Hypothalamus (tissue), 51 donors: ENCODE measurements at places on chromosomes 2 and 18.

GRCh38 chr2:142472382-142472781 is 341.6 kb upstream of the LRP1B start:
- DNase-seq, result no peak

DNA sequence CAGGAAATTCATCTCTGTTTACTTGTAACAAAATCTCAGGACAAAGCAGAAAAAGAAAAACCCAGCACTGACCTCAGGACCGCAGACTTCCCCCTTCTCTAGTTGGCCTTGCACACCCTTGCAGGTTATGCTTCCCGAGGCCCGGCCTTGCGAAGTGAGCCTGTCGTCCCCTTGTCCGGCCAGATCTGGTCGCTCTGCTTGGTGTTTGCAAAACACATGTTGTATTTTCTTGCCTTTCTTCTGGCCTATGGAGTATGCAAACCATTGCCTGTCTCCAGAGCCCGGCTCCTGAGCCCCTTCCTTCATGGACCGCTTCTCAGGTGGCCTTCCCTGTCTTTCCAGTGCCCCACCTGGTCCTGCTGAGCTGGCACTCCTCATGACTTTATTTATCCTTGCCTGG is 4.8 kb downstream of the IMPA2 start:
- DNase-seq, result no peak

DNA sequence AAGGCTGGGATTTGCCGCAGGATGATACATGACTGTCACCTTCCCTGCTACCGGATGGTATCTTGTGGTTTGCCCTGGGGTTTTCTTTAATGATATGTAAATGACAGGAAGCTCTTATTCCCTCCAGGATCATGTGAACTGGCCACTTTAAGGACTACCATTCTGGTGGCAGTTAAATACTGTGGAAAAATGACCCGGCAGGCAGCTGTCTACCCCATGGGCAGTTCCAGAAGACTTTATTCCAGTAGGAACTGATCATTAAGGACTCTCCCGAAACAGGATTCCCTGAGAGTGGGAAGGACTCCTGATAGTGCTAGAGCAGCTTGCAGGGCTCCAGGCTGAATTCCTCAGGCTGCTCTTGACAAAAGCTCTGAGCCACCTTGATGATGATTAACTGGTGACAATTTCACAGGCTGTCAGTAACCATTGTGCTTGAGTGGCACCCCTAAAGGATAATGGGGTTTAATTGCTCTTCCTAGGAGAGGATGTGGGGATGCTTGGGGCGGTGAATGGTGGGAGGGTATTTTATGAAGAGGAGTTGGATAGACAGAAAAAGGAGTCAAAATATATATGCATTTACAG is 212.0 kb downstream of the CPS1 start:
- DNase-seq, result no peak

GRCh38 chr2:104840893-104841585 is 12.9 kb upstream of the POU3F3 start:
- DNase-seq, result no peak

GRCh38 chr2:54279385-54279784 is 23.4 kb upstream of the TSPYL6 start:
- DNase-seq, result no peak

GRCh38 chr2:227759411-227760118 is 13.9 kb downstream of the SCYGR8 start:
- no peak for DNase-seq

- no peak for DNase-seq
These were observed 219.5 kb downstream of the BCL2 start for GRCh38 chr18:63099848-63100629.

DNA sequence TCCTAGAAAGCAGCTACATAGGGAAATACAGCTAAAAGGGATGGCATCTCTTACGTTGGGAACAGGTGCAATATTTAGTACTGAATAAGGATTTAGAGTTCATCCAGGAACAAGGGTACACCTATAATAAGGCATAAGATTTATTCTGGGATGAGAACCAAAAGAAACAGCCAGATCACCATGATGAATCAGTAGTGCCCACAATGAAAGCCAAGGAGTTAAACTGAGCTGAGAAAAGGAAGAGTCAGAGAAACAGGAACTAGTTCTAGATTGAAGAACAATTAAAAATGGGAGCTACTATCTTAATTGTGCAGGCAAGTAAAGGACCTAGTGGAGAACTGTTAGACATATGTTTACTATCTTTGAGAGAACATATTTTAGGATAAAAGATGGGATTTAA is 692.3 kb downstream of the LRP1B start:
- no peak for DNase-seq

- DNase-seq, result no peak
These were observed 104.9 kb downstream of the MYO3B start for GRCh38 chr2:170282851-170283250.

- DNase-seq, result no peak
These were observed 244.8 kb downstream of the BABAM2 start for GRCh38 chr2:28135324-28135723.

- no peak for DNase-seq
These were observed 70.0 kb downstream of the ACKR3 start for GRCh38 chr2:236639461-236640235.

DNA sequence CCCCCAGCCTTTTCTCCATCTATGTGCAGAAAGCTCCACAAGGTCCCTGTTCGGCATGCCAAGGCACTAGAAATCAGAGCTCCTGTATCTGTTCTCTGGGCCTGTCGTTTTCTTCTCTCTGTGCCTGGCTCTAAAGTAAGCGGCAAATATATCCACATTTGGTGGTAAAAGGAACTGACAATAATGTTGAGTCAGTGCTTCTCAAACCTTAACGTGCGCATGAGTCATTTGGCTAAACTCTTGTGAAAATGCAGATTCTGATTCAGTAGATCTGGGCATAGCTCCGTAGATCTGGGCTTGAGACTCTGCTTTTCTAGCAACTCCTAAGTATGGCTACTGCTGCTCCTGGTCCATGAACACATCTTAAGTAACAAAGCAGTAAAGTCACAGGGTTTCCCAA is 16.5 kb upstream of the ACSL3 start:
- DNase-seq, result peak; percentile 2

GRCh38 chr2:221676566-221677172 is 104.6 kb upstream of the EPHA4 start:
- DNase-seq, result no peak

GRCh38 chr2:43070030-43070429 is 156.4 kb downstream of the ZFP36L2 start:
- DNase-seq, result no peak

GRCh38 chr18:63467699-63468098 is 9.1 kb upstream of the SERPINB5 start:
- no peak for DNase-seq

DNA sequence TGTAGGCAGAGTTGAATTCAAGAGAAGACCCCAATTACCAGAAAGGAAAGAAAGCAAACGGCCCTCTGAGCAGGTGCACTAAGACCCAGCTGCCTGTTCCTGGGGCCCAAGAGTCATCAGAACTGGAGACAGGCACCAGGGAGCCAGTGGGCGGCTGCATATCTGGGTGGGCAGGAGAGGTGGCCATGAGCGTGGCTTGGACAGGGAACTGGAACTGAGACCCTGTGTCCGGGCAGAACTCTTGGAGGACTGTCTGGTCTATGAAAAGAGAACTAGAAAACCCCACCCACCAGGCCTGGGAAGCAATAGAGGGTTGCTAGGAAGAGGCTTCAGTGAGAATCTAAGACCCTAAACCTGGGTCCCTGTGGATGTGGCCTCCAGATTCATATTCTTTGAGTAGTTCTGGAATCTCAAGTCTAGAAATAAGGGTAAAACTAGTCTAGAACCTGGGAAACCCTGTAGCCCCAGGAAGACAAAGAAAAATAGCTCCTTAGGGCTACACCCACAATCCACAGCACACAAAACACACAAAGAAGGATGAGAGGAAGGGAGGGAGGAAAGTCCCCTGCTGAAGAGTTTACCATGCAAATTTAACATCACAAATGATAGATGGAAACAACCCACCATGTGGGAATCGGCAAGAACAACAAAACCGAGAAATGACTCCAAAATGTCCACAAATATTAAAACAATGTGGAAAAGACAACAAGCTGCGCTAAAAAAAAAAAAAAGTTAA is 147.0 kb downstream of the HDAC4 start:
- no peak for DNase-seq

- no peak for DNase-seq
These were observed 199.4 kb downstream of the ZEB2 start for GRCh38 chr2:144320491-144320890.

DNA sequence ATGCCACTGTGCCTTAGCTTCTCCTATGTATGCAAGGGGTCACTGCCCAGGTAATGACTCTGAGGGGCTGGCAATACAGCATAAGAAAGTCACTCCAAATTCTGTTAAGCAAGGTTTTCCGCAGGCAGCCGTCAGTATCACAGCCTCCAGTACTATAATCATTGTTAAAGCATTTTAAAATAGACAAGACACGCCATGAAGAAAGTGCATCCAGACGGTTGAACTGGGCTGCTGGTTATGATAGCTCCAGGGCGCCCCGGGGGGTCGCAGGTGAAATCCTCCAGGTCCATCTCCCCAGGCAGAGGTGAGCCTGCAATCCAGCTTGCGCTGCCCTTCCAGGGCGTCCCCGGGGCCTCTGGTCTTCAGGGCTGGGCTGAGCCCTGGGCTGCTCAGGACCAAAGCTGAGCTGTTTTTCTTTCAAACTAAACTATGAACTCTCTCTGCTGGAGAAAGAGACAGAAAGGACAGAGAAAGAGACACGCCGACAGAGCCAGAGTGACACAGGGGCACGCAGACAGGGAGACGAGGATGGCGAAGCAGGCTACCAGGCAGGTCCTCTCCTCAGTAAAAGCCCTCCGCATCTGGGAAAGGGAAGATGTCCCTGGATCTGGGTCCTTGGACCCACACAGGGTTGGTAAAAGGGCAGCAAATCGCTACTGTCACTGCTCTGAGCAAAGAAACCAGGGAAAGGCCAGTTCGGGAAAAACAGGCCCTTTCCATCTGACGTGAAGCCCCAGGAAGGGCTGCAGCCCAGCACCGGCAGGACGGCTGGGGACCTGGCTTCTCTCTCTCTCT is 2.1 kb upstream of the TWIST2 start:
- no peak for DNase-seq

- no peak for DNase-seq
These were observed 14.4 kb downstream of the AFG3L2 start for GRCh38 chr18:12362473-12363174.

DNA sequence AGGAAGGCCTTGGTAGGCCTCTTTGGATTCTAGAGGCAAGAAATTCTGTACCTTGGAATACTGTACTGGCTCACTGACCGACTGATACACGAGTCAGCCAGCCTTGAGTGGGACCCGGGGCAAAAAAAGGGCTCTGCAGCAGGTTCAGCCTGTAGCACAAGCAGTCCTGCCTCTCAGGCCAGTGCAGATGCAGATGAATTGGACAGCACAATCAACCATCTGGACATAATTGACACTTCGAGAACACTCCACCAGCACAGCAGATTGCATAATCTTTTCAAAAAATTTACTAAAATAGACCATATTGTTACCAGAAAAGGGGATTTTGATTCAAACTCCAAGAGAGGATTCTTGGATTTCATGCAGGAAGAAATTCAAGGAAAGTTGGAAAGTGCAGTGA is 241.6 kb downstream of the RPIA start:
- no peak for DNase-seq

- DNase-seq, result no peak
These were observed 57.5 kb downstream of the ZRANB3 start for GRCh38 chr2:135473567-135473966.

DNA sequence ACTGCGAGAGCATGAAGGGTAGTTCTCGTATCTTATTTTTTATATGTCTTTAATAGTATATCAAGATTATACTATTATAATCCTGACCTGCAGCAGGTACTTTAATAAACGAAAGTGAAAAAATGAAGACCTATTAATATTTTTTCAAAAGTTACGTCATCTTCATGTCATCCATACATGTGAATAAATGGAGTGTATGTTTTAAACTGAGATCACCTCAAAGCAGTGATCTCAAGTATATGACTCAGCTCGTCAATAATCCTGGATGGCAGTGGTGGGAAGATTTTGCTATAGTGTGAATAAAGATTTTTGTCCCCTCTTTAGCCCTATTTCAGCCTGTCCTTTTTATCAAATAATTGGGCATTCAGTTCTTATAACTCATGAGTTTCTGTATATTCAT is 166.3 kb upstream of the FBXO11 start:
- no peak for DNase-seq
